ENCODE measurements at places on chromosomes 11 and 22.
A peak's percentile ranks its signal among the peaks of the same experiment; 100 is the strongest.

- DNase-seq, result no peak
Observed at GRCh38 chr22:37661160-37661924, 2.8 kb downstream of the PDXP start.

DNA sequence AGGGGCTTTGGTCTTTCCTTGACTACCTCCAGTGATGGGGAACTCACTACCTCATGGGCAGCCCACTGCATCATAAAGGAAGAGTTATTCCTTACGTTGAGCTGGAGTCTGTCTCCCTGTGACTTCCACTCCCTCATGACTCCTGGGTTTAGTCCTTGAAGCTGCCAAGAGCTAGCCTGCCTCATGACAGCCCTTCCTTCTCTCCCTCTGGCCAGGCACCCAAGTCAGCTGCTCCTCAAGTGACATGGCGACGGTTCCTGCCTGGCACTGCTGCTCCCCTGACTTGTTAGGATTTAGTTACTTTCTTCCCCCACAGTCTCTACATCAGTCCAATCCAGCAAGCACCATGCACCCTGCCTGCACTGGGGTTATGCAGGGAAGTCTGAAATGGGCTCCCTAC lies 196.1 kb upstream of the TBCEL start:
- DNase-seq, result no peak

DNA sequence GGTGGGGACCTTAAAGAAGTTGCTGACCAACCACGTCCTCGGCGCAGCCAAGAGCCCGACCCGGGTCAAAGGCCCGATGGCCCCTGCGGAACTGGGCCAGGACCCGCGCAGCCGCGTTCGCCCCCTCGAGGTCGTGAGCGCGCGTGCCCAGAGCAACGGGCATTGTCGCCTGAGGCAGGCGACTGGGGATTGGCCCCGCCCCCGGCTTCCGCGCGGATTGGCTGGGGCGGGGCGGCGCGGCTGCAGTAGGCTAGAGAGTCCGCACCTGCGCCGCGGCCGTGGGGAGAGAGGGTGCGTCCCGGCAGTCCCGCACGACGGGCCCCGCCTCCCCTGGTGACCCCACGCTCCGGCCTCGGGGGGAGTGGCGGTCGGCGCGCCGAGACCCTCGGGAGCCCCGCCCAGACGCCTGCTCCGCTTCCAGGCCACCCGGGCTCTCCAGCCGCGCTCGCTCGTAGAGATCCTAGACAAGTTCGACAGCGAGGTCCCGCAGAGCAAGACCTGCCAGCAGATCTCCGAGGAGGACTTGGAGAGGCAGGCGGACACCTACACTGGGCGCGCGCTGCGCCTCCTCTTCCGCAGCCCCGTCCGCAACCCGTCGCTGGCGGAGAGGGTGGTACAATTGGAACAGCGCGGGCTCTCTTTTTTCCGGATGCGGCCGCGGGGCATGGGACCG lies 8.3 kb upstream of the PPIL2 start:
- DNase-seq, result peak; percentile 46

GRCh38 chr11:69965821-69966582 lies 112.1 kb upstream of the ANO1 start:
- DNase-seq, result no peak

- DNase-seq, result no peak
Observed at GRCh38 chr11:115505175-115505574, 960 bp upstream of the CADM1 start.

GRCh38 chr11:125835748-125836147 lies 2.6 kb downstream of the PATE4 start:
- no peak for DNase-seq

GRCh38 chr11:1876361-1877063 lies 15.2 kb downstream of the PRR33 start:
- no peak for DNase-seq

- no peak for DNase-seq
Observed at GRCh38 chr11:113697756-113698407, 8.2 kb downstream of the TMPRSS5 start.

GRCh38 chr11:10699072-10699471 lies 5.5 kb upstream of the IRAG1 start:
- DNase-seq, result no peak

DNA sequence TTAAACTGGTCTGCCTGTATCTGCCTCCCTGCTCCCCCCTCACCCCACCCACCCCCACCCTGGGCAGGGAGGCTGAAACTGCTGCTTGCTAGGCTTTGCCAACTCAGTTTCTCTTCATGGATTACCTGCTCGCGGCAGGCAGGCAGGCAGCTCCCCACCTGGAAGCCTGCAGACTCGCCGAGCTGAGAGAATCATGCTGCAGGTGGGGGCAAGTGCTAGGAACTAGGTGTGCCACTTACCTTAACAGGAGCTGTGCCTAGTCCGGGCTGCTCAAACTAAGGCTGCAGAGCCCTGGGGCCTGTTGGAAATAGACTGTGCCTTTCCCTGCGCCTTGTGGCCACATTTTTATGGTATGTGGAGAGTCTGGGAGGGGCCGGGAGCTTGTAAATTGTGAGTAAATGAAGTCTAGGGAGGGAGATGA lies 30.3 kb downstream of the MARK2 start:
- no peak for DNase-seq

GRCh38 chr11:11738370-11738769 lies 103.4 kb upstream of the USP47 start:
- DNase-seq, result no peak

DNA sequence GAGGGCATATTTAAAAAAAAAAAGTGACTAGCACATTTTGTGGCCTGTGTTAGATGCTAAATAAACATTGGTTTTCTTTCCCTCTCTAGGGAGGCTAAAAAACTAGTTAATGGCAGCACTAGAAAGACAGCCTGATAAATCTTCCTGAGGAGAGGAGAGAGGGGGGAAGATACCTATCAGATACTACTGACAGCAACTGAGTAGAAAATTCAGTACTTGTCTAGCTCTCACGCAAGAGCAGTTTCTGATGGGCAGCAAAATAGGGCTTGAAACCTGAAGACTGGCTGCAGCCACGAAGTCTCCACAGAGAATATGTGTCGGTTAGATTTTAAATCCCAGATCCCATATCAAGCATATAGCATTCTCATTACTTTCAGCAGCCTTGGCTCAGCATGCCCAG lies 388.2 kb downstream of the KCNA4 start:
- no peak for DNase-seq

GRCh38 chr22:36940676-36941075 lies 27.2 kb downstream of the CSF2RB start:
- DNase-seq, result no peak

GRCh38 chr22:50208939-50209892 lies 8.4 kb downstream of the SELENOO start:
- DNase-seq, result no peak

DNA sequence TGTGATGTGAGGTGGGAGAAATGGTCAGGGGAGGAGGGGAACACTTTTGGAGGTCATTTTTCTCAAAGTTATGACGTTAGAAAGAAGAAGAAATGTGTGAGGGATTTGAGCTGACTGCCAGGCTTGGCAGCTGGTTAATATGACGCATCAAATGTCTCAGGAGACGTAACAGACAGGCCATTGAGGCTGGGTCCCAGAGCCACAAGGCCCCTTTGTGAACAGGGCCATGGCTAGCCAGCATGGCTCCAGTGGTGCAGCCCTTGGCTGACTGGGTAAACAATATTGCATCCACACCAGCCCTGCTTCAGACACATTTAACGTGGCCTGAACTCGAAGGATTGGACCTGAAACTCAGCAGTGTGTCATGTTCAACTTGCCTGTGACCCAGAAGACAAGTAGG lies 34.3 kb downstream of the AMOTL1 start:
- no peak for DNase-seq

DNA sequence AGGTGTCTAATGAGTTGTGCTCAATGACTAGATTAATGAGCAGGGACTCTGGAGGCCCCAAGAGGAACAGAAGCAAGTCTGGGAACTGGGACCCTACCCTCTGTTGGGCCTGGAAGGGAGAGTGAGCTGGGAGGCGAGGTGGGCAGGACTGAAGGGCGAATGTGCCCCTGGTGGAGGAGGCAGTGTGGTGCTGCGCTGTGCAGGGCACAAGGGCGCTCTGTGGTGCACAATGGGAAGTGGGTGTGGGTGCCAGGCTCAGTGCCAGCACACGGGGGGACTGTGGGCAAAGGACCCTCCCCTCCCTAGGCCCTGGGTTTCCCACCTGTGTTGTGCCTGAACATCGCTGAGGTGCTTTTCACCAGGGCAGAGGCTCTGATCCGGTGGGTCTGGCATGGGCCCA lies 57.5 kb upstream of the TTLL12 start:
- no peak for DNase-seq

DNA sequence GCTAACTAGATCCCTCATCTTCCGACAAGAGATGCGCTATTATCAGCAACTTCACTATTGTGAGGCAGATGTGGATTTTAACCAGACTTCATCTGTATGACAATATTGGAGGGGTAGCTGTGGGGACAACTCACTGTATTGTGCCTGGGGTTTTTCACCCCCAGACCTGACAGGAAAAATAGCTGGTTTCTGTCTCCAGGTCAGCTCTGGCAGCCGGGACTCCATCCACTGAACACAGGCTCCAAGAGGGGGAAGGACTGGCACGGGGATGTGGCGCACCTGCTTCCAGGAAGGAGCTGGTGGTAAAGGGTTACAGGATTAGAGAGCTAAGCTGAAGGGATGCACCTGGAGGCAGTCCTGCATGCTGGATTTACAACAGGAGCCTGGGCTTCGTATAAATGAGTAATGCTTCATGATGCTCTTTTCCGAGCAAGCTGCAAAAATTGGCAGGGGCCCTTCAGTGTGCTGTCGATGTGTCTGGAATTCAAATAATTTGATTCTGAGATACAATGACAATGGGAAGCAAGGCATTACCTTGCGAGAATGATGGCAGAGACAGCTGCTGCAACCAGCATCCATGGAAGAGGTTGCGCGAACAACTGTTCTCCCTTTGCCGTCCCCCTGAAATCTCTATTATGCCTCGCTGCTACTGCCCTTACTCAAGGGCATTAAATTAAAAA lies 49.5 kb downstream of the LMO2 start:
- no peak for DNase-seq

GRCh38 chr11:66388780-66389386 lies 17.3 kb upstream of the SLC29A2 start:
- DNase-seq, result peak; percentile 36

All from activated naive CD8-positive, alpha-beta T cell treated with anti-CD3 and anti-CD28 coated beads, Interleukin-2, amount 50 U/mL, for 16 hours (primary cell).